Activated naive CD8-positive, alpha-beta T cell treated with anti-CD3 and anti-CD28 coated beads for 36 hours (primary cell): ENCODE measurements at places on chromosomes 16 and 17. TPM values are rescaled to one million over a fixed set of nuclear protein-coding genes. Genes with fewer than 3 reads are reported as not detected.
A peak's percentile ranks its signal among the peaks of the same experiment; 100 is the strongest.

BIRC5 gene
- total RNA-seq = 102 TPM

ZNF652 gene
- 5.5 TPM for total RNA-seq

SMTNL2 gene
- not detected for total RNA-seq

- no peaks in the 10 kb centered on the region for H3K36me3 ChIP-seq
- H3K4me1 ChIP-seq = peaks cover 8% of the 10 kb centered on the region
- H3K27me3 ChIP-seq = peaks cover 32% of the 10 kb centered on the region
- no peak overlapping the region for H3K27ac ChIP-seq
Observed at GRCh38 chr16:67395458-67396158, 2.3 kb upstream of the TPPP3 start.

DNA sequence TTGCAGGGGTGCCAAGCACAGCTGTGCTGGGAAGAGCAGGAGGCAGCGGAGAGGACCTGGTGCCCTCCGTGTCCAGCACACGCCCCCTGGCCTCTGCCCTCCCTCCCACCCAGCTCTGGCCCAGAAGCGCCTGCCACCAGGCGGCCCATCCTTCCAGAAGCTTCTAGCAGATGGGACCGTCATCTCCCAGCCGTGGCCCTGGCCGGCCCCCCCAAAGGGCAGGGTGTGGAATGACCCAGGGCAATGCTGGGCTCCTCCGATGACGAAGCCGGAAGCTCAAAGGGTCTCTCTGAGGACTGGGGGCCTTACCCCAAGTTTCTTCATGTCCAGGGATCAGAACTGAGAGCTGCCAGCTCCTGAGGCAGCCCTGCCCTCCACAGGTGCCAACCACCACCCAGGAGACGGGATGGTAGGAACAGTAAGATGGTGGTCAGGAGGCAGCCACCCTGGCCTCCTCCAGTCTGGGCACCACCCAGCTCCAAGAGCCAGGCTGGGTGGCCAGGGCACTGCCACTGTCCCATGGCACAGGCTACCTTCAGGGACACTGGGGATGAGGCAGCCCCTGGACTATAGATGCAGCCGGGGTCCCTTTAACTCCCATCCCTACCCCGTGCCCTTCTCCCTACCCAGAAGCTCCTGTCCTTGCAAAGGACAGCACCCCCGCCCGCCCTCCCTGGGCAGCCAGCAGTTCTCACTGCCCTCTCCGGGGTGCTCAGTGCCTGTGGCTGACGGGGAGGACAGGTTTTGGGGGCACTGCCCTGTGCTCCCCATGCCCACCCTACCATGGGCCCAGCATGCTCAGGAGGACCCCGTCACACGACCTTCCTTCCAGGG, 6.5 kb upstream of the CDH15 start:
- H3K27ac ChIP-seq = no peak overlapping the region
- H3K36me3 ChIP-seq = no peaks in the 10 kb centered on the region
- H3K27me3 ChIP-seq = no peaks in the 10 kb centered on the region
- no peaks in the 10 kb centered on the region for H3K4me1 ChIP-seq

DNA sequence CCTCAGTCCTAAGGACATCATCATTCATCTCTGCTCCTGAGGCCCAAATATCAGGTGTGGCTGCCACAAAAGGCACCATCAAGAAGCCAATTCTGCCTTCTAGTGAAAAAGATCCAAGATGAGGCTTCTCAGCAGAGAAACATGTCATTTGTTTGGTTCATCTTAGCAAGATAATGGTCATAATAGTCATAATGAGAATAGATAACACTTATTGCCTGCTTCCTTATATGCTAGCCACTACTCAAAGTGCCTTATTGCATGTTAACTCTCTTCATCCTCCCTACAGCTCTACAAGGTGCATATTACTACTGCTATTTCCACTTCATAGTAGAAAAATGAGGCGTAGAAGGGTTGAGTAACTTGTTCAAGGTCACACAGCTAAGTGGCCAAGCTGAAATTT, 45.0 kb upstream of the MRPS23 start:
- no peaks in the 10 kb centered on the region for H3K27me3 ChIP-seq
- no peak overlapping the region for H3K4me3 ChIP-seq
- no peaks in the 10 kb centered on the region for H3K36me3 ChIP-seq
- H3K27ac ChIP-seq = no peak overlapping the region

DNA sequence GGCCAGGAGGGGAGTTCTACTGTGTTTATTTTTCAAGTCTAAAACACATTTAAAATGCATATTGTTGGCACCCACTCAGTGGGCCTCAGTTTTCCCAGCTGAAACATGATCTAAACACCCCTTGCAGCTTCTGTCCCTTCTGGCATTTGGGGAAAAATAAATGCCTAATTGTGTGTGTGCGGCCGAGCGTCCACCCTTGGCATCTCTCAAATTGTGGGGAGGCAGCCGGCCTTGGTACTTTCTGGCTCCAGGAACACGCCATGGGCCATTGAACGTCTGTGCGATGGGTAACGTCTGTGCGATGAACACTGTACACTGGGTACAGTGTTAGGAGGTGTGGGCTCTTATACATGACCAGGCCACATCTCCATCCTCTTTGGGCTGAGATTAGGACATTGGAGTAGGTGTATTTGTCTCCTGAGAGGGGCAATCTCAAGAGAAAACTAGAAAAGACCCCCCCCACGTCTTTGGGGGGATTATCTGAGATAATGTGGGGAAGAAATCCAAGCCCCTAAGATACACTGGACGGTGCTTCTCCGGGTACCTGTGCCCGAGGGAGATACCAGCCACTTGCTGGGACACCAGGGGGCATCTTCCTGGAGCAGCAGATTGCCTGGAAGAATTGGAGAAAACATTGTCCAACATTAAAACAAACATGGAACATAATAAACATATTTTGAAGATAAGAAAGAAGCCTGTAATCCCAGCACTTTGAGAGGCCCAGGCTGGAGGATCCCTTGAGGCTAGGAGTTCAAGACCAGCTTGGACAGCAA, 54.9 kb downstream of the RAB11FIP4 start:
- DNase-seq = no peak
- no peak overlapping the region for H3K27ac ChIP-seq
- no peak overlapping the region for H3K4me3 ChIP-seq
- H3K27me3 ChIP-seq = no peaks in the 10 kb centered on the region
- no peaks in the 10 kb centered on the region for H3K36me3 ChIP-seq

DNA sequence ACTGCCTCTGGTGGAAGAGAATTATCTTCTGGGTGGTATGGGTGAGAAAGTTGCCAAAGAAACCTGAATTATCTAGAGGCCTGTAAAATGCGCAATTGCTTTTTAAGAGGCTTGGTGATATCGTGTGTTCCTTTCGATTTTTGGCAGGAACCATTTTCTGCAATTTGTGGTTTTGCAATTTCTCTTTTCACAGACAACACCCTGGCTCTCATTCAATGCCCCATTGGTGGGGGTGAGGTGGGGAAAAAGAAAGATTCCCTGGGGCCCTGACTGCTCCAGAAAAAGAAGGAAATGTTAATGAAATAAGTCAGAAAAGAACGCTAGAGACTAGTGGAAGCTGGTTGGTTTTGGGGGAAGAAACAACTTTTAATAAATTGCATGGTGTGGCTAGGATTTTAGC, 77.4 kb downstream of the ANKFN1 start:
- H3K4me3 ChIP-seq = no peak overlapping the region
- no peak for DNase-seq
- H3K27ac ChIP-seq = no peak overlapping the region

GRCh38 chr17:17849845-17850373, 13.1 kb upstream of the SREBF1 start:
- H3K4me1 ChIP-seq = peaks cover 76% of the 10 kb centered on the region
- no peaks in the 10 kb centered on the region for H3K27me3 ChIP-seq
- H3K36me3 ChIP-seq = peaks cover 11% of the 10 kb centered on the region
- peak; percentile 87 for DNase-seq
- peak overlapping the region; percentile 97 for H3K27ac ChIP-seq

GRCh38 chr17:50721194-50722010, 2.0 kb downstream of the LUC7L3 start:
- peak overlapping the region; percentile 89 for H3K4me3 ChIP-seq
- H3K36me3 ChIP-seq = peaks cover 43% of the 10 kb centered on the region
- peak overlapping the region; percentile 98 for H3K27ac ChIP-seq
- no peak for DNase-seq
- peaks cover 30% of the 10 kb centered on the region for H3K4me1 ChIP-seq
